ENCODE measurements at places on chromosomes 3 and 15. TPM values are rescaled to one million over a fixed set of nuclear protein-coding genes. Genes with fewer than 3 reads are reported as not detected.
A peak's percentile ranks its signal among the peaks of the same experiment; 100 is the strongest.

- no peak for DNase-seq
- no peaks in the 10 kb centered on the region for H3K27me3 ChIP-seq
- no peak overlapping the region for H3K27ac ChIP-seq
- H3K36me3 ChIP-seq, result no peaks in the 10 kb centered on the region
Observed at GRCh38 chr3:194298331-194299227, 52.5 kb downstream of the CPN2 start.

DNA sequence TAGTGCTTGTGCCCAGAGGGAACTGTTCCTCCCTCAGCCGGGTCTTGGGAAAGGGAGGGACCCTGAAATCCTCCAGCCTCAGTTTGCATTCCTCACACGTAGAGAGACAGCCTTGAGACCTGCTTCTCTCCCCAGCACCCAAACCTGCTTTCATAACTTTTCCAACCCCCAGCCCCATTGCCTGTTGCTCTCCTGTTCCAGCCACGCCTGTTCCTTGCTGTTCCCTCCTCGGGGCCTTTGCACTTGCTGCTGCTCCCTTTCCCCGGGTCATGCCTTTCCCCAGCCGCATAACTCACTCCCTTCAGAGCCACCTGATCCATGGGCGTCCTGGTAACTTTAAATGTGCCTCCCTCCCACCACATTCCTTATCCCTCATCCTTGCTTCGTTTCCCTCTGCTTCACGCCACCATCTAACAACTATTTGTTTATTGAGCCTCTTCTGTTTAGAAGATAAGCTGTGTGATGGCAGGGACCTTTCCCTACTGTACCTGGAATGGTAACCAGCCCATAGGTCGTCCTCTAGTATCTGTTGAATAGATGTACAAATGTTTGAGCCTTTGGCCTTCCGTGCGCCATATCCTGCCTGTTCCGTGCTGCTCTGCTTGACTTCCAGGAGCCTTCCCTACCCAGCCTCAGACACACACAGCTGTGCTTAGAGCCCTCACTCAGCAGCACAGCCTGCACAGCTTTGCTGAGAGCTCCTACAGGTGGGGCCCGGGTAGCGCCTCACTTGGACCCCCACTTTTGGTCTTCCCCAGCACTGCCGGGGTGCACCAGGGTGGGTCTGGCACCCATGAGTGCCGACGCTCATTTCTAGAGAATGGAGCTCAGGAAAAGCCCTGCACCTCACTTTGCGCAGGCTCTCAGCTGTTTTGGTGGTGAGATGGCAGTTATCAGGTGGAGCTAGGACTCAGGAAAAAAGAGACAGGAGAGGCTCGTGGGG lies 60.2 kb downstream of the SCN5A start:
- no peak for DNase-seq
- no peaks in the 10 kb centered on the region for H3K36me3 ChIP-seq
- H3K4me3 ChIP-seq, result no peak overlapping the region
- no peaks in the 10 kb centered on the region for H3K4me1 ChIP-seq
- H3K27me3 ChIP-seq, result peaks cover 3% of the 10 kb centered on the region

GRCh38 chr3:151949706-151950105 lies 76.3 kb downstream of the SUCNR1 start:
- H3K4me1 ChIP-seq, result no peaks in the 10 kb centered on the region
- no peaks in the 10 kb centered on the region for H3K36me3 ChIP-seq
- no peak for DNase-seq
- H3K4me3 ChIP-seq, result no peak overlapping the region
- no peaks in the 10 kb centered on the region for H3K27me3 ChIP-seq

GRCh38 chr3:139534455-139534812 lies 5.1 kb downstream of the RBP1 start:
- no peak for DNase-seq
- no peaks in the 10 kb centered on the region for H3K27me3 ChIP-seq
- peak overlapping the region; percentile 48 for H3K4me3 ChIP-seq
- peak overlapping the region; percentile 95 for H3K27ac ChIP-seq
- peaks cover 81% of the 10 kb centered on the region for H3K4me1 ChIP-seq

GRCh38 chr3:102142379-102143060 lies 292.3 kb upstream of the ZPLD1 start:
- H3K27ac ChIP-seq, result no peak overlapping the region
- no peaks in the 10 kb centered on the region for H3K27me3 ChIP-seq
- H3K4me3 ChIP-seq, result no peak overlapping the region
- peaks cover 10% of the 10 kb centered on the region for H3K4me1 ChIP-seq

DNA sequence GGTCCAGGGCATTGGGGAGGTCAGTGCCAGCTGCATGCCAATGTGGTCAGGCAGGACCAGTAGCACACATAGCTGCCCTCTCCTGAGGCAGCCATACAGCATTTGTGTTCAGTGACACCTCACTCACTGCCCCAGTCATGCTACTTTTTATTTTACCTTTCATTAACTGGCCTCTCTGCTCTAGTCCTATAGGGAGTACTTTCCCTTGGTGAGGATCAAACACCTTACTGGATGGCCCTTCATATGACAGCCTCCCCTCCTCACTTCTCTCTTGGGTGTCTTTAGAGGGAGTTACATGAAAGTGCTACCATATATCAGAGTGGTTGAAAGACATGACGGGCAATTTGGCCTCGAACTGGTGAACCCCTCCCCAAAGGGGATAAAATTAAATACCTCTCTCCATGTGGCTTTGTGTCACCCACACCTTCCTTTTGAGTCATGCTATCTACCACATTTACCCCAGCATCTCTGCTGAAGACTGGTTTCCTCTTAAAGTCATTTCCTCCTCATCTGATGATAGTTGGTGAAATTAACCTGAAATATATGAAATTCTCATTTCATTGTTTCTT lies 17.6 kb downstream of the RLBP1 start:
- H3K36me3 ChIP-seq, result peaks cover 1% of the 10 kb centered on the region
- H3K27me3 ChIP-seq, result peaks cover 5% of the 10 kb centered on the region

- H3K27ac ChIP-seq, result peak overlapping the region; percentile 76
- peaks cover 1% of the 10 kb centered on the region for H3K27me3 ChIP-seq
- peaks cover 9% of the 10 kb centered on the region for H3K4me1 ChIP-seq
- peaks cover 15% of the 10 kb centered on the region for H3K36me3 ChIP-seq
- H3K4me3 ChIP-seq, result no peak overlapping the region
- no peak for DNase-seq
Observed at GRCh38 chr3:48400824-48401433, 28.9 kb downstream of the FBXW12 start.

- H3K4me1 ChIP-seq, result peaks cover 2% of the 10 kb centered on the region
- no peaks in the 10 kb centered on the region for H3K36me3 ChIP-seq
- DNase-seq, result no peak
- no peak overlapping the region for H3K4me3 ChIP-seq
- H3K27ac ChIP-seq, result no peak overlapping the region
- H3K27me3 ChIP-seq, result no peaks in the 10 kb centered on the region
Observed at GRCh38 chr3:172839679-172840078, 89.2 kb downstream of the ECT2 start.

DNA sequence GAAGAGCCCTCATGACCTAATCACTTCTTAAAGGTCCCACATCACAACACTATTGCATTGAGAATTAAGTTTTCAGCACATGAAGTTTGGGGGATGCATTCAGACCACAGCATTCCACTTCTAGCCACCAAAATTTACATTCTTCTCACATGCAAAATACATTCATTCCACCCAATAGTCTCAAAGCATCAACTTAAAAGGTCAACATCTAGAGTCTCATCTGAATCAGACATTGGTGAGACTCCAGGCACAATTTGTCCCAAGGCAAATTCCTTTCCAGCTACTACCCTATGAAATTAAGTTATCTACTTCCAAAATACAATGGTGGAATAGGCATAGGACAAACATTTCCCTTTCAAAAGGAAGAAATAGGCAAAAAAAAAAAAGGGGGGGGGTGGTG lies 64.9 kb downstream of the PLSCR2 start:
- no peak overlapping the region for H3K4me3 ChIP-seq
- no peaks in the 10 kb centered on the region for H3K27me3 ChIP-seq
- DNase-seq, result no peak
- H3K4me1 ChIP-seq, result peaks cover 20% of the 10 kb centered on the region
- no peaks in the 10 kb centered on the region for H3K36me3 ChIP-seq

GRCh38 chr3:24197809-24198208 lies 252.7 kb downstream of the NR1D2 start:
- H3K4me1 ChIP-seq, result peaks cover 4% of the 10 kb centered on the region
- no peaks in the 10 kb centered on the region for H3K27me3 ChIP-seq
- no peak overlapping the region for H3K4me3 ChIP-seq
- no peak for DNase-seq
- no peak overlapping the region for H3K27ac ChIP-seq

- no peak overlapping the region for H3K4me3 ChIP-seq
Observed at GRCh38 chr3:65876028-65876420, 162.7 kb downstream of the MAGI1 start.

- H3K27me3 ChIP-seq, result no peaks in the 10 kb centered on the region
- H3K4me1 ChIP-seq, result peaks cover 48% of the 10 kb centered on the region
- DNase-seq, result no peak
- no peak overlapping the region for H3K4me3 ChIP-seq
Observed at GRCh38 chr3:41216993-41217392, 17.7 kb downstream of the CTNNB1 start.

GRCh38 chr15:98523912-98524662 lies 124.3 kb upstream of the IGF1R start:
- no peak overlapping the region for H3K27ac ChIP-seq
- H3K36me3 ChIP-seq, result no peaks in the 10 kb centered on the region
- H3K27me3 ChIP-seq, result peaks cover 26% of the 10 kb centered on the region
- no peak overlapping the region for H3K4me3 ChIP-seq
- peaks cover 5% of the 10 kb centered on the region for H3K4me1 ChIP-seq
- no peak for DNase-seq

- H3K36me3 ChIP-seq, result no peaks in the 10 kb centered on the region
- no peak overlapping the region for H3K4me3 ChIP-seq
- no peak overlapping the region for H3K27ac ChIP-seq
- no peak for DNase-seq
Observed at GRCh38 chr3:178709051-178709450, 172.8 kb downstream of the KCNMB2 start.

- DNase-seq, result no peak
- peaks cover 4% of the 10 kb centered on the region for H3K27me3 ChIP-seq
- H3K36me3 ChIP-seq, result no peaks in the 10 kb centered on the region
Observed at GRCh38 chr15:80673561-80674244, 21.4 kb upstream of the ABHD17C start.

DNA sequence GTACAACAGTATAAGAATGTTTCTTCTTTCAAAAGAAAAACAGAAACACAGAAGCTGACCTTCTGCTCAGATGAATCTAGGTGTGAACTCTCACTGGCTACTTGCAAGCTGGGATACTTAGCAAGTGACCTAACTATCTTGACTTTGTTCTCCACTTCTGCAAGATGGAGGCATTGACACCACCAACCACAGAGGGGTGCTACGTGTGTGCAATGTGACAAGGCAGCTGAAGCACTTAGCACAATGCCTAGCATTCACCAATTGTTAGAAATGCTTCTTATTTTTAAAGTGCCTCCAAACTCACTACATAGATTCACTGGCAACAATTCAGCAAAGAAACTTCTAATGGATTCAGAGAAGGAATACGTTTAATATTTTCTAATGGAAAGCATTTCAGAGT lies 331.4 kb upstream of the WNT5A start:
- H3K27me3 ChIP-seq, result no peaks in the 10 kb centered on the region
- H3K36me3 ChIP-seq, result no peaks in the 10 kb centered on the region
- no peaks in the 10 kb centered on the region for H3K4me1 ChIP-seq
- no peak overlapping the region for H3K4me3 ChIP-seq

GRCh38 chr3:112085735-112086075 lies 484 bp upstream of the C3orf52 start:
- H3K4me3 ChIP-seq, result peak overlapping the region; percentile 89
- no peak for DNase-seq
- peaks cover 45% of the 10 kb centered on the region for H3K4me1 ChIP-seq
- H3K27me3 ChIP-seq, result peaks cover 8% of the 10 kb centered on the region
- peak overlapping the region; percentile 95 for H3K27ac ChIP-seq
- no peaks in the 10 kb centered on the region for H3K36me3 ChIP-seq

- no peaks in the 10 kb centered on the region for H3K36me3 ChIP-seq
- peaks cover 1% of the 10 kb centered on the region for H3K4me1 ChIP-seq
- no peak overlapping the region for H3K4me3 ChIP-seq
- H3K27ac ChIP-seq, result no peak overlapping the region
- peaks cover 9% of the 10 kb centered on the region for H3K27me3 ChIP-seq
Observed at GRCh38 chr15:79629687-79630086, 197.6 kb downstream of the MINAR1 start.

DNA sequence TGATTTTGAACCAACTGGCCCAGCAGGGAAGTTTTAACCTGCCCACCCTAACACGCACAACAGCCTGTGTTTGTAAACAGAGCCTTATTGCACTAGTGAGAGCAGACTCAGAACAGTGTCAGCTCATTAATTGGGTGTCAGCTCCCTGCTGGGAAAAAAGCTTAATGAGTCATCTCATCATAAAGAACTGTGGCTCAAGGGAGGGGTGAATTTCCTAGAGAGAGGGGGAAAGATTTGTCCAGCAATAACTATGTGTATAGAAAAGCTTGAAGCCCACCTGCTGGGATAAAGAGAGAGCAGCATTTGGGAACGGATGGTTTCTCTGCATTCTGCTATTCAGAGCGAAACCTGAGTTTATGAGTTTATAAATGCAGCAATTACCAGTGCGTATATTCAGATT lies 48.9 kb upstream of the GMNC start:
- DNase-seq, result no peak
- H3K4me3 ChIP-seq, result no peak overlapping the region
- H3K4me1 ChIP-seq, result no peaks in the 10 kb centered on the region
- no peak overlapping the region for H3K27ac ChIP-seq

GRCh38 chr15:60396100-60396499 lies 1.7 kb downstream of the ANXA2 start:
- H3K4me3 ChIP-seq, result peak overlapping the region; percentile 87
- H3K4me1 ChIP-seq, result peaks cover 66% of the 10 kb centered on the region
- no peak for DNase-seq
- peaks cover 6% of the 10 kb centered on the region for H3K36me3 ChIP-seq
- H3K27ac ChIP-seq, result peak overlapping the region; percentile 97

CD200 gene
- 42.1 TPM for total RNA-seq

HRH1 gene
- total RNA-seq, result not detected

TXNRD3 gene
- total RNA-seq, result 12.9 TPM

ZBTB47 gene
- total RNA-seq, result 9.7 TPM

MESP2 gene
- not detected for total RNA-seq

FBXO40 gene
- total RNA-seq, result not detected

LRRIQ4 gene
- 0.31 TPM for total RNA-seq

SLC49A4 gene
- total RNA-seq, result 20.0 TPM

MYL3 gene
- 0.33 TPM for total RNA-seq

CCR4 gene
- not detected for total RNA-seq

IL5RA gene
- 0.11 TPM for total RNA-seq
